ENCODE measurements at places on chromosomes 2 and 18.

- DNase-seq = no peak
Measured at GRCh38 chr2:62010632-62011256, 105.3 kb downstream of the COMMD1 start.

GRCh38 chr2:119011910-119012209, 69.9 kb downstream of the MARCO start:
- DNase-seq = no peak

- DNase-seq = no peak
Measured at GRCh38 chr18:54742120-54742519, 86.2 kb upstream of the RAB27B start.

GRCh38 chr18:8300751-8301410, 308.4 kb upstream of the RAB12 start:
- no peak for DNase-seq

GRCh38 chr2:187194049-187194448, 254.0 kb downstream of the CALCRL start:
- DNase-seq = no peak

DNA sequence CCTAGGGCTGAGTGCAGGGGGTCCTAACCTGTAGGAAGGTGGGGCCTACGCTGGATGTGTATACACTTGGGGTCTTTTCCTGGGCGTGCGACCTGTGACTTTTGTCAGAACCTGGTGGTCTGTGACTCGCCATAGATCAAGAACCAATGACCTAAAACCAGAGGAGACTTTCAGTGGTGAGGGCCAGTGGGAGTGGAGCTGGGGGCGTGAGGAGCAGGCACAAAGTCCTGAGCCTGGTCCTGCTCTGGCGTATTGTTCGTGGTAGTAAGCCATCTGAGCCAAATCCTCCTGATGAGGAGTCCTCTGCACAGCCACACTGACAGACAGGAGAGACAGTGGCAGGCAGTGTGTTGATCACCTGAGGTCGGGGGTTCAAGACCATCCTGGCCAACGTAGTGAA, 8.9 kb downstream of the INPP4A start:
- no peak for DNase-seq

GRCh38 chr2:3264010-3264744, 113.4 kb downstream of the EIPR1 start:
- DNase-seq = no peak

DNA sequence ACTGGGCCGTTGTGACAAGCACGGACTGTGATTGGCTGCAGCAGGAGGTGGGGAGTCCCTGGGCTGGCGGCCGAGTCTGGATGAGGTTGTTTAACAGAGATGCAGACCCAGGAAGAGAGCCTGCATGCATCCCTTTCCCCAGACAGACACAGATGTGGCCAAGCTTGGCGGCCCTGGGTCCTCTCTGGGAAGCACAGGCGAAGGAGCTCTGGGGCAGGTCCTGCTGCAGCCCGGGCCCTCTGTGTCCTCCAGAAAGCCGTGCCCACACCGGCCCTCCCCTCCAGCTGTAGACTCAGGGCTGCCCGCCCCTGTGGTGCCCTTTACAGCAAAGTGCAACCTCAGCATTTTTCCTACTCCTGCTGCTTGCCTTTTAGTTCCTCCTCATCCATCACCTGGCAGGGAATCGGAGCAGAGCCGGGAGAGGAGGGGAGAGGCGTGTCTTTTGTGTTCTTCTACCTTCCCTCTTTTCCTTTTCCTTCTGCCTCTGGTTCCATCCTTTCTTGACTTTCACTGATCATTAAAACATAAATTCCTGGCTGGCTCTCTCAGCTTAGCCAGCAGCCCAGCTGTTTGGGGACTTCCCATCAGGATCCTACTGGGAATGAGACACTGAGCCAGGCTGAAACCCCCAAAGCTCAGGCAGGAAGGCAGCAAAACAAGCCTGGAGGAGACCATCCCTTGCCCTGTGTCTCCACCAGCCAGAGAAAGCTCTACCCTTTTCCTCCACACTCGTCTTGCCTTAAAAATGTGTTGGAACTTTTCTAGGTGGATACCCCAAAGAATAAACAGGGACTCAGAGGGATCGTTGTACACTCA, 75.0 kb downstream of the CTIF start:
- DNase-seq = peak; percentile 61

GRCh38 chr18:79926306-79926705, 25.1 kb downstream of the SLC66A2 start:
- DNase-seq = peak; percentile 41

DNA sequence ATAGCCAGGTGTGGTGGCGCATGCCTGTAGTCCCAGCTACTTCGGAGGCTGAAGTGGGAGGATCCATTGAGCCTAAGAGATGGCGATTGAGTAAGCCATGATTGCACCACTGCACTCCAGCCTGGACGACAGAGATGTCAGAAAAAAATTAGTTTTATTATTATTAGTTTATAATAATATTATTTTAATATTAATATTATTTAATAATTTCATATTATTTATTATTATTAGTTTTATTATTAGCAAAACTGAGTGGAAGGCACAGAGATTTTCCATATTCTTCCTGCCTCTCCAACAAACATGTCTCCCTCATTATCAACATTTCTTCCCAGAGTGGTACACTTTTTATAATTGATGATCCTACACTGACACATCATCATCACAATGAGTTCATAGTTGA, 278.2 kb downstream of the SOX11 start:
- no peak for DNase-seq

- no peak for DNase-seq
Measured at GRCh38 chr2:108917526-108917925, 71.5 kb downstream of the EDAR start.

GRCh38 chr2:229749779-229750178, 35.4 kb upstream of the DNER start:
- DNase-seq = no peak

DNA sequence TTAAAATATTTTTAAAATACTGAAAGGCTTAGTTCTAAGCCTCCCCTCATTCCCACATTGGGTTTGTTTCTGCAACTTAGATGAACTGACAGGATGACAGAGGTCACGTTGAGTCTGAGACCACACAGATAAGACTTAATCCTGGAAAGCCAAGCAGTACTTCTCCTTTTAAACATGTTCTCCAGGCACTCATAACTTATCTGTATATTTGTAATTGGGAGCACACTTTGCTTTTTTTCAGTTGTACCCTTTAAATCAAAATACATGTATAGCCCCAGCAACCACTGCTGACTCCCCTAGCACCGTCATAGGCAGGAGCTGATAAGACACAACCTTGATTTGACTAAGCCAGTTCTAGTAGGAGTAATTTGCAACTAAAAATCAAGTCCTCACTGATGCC, 394.8 kb downstream of the PID1 start:
- DNase-seq = no peak

GRCh38 chr2:136253288-136254004, 135.5 kb upstream of the CXCR4 start:
- no peak for DNase-seq

Data from H1 (cell line).